LNCaP clone FGC (cell line): ENCODE measurements at places on chromosomes 7 and 10.

DNA sequence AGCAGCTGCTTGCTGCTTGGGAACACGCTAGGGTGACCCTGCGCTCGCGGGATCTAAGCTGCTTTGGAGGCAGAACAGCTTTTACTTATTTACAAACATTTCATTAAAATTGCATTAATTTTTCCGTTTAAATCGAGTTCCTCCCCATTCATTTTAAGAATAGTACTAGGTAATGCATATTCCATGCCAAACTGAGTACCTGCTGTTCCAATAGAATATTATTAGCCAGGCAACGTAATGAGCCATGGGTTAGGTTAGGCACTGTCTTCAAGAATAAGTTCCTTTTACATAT, 860 bp downstream of the EXOC6 start:
- no peak for DNase-seq

GRCh38 chr10:43978936-43979335, 330.3 kb upstream of the ZNF32 start:
- DNase-seq: no peak

DNA sequence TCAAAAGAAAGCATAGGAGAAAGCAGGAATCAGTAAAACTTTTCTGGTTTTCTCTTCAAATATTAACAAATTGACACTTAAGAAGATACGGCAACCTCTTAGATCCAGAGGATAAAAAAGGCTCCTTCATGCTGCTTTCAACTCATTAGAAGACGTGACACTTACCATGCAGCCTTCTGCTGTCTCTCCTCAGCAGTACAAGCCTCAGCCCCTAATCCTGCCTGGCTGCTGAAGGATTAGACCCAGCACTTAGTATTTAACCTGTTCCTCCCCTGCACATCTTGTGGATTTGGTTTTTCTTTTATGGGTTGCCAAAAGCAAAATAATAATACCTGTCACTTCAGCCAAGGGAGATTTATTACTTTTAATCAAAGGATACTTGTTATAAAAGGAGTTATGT, 108.4 kb downstream of the LYZL1 start:
- DNase-seq: no peak

DNA sequence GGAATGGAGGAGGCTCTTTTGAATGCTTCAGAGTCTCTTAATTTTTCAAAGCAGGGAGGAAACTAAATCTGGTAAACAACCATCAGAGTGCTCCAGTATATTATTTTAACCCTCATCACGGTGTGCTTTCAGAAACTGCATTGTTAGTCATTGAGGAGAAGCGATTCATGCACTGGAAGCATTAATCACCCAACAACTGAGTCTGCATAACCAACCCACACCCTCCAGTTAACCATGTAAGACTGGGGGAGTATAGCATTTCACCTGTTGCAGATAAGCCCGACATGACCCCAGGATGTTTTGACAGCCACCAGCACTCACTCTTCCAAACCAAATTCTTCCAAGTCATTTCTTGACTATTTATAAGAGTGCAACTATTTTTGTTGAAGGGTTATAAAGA, 257.6 kb downstream of the GATA3 start:
- DNase-seq: no peak

- DNase-seq: peak; percentile 73
These were observed 3.4 kb downstream of the CLDN3 start for GRCh38 chr7:73766556-73767229.

DNA sequence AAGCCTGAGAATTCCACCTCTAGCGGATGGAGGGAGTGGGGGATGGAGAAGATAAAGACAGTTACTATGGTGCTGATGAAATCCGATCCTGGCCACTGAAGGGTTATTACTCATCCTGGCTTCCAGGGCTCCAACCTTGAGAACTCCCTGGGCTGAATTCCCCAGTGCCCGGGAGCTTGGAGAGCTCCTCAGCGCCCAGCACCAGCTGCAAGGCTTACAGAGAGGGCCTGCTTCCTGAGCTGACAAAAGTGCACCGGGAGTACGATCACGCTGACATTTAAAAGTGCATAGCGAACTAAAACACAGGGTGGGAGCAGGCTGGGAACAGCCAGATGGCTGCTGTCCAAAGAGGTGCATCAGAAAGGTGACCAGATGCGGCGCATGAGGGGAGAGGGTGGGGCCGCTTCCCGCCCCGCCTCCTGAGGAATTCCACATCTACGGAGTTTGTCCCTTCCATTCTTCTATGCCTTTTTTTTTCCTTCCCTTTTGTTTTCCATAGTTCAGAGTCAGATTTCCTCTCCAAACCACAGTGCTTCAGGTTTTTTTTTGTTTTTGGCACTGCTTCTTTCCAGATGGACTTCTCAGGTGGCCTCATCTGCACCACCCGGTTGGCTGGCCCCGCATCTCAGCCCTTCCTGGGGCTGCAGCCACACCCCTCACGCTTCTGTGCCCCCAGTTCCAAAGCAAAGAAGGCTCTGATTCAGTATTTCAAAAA, 62.4 kb upstream of the MKRN1 start:
- DNase-seq: no peak

GRCh38 chr10:15374156-15374555, 3.1 kb upstream of the FAM171A1 start:
- no peak for DNase-seq

DNA sequence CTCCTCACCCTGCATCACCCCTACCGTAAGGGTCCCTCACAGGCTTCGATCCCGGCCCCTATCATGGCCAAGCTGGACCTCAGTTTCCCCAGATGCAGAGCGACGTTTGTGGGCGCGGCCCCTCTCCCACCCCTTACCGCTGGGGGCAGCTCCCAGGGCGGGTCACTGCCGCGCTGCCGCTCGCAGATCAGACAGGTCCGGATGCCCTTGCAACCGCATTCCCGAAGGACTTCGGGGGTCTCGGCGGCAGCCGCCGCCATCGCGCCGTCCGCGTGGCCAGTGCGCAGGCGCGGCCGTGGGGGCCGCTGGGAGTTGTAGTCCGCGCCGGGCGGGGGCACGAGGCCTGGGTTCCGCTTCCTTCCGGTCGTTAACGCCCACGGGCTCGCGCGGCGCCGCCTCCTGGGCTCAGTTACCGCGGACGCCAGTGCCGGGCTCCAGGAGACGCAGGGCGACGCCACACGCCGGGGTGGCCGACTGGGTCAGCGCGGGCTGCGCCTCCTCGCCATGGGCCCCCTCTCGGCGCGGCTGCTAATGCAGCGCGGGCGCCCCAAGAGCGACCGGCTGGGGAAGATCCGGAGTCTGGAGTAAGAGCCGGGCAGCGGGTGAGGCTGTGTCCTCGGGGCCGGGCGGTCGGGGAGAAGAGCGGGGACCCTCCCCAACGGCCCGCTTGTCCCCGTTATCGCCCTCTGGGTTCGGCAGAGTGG, at the start of the genes ALKBH4 and LRWD1:
Gene ALKBH4, minus strand, starts transcription at position 287 of the 704 bp plus-strand sequence. Its CDS starts 27 bp downstream, at position 260.
Gene LRWD1, plus strand, starts transcription at position 408 of the 704 bp plus-strand sequence. Its CDS starts 97 bp downstream, at position 505.
- peak; percentile 59 for DNase-seq

GRCh38 chr10:7786430-7786829, 1.4 kb downstream of the KIN start:
- no peak for DNase-seq

DNA sequence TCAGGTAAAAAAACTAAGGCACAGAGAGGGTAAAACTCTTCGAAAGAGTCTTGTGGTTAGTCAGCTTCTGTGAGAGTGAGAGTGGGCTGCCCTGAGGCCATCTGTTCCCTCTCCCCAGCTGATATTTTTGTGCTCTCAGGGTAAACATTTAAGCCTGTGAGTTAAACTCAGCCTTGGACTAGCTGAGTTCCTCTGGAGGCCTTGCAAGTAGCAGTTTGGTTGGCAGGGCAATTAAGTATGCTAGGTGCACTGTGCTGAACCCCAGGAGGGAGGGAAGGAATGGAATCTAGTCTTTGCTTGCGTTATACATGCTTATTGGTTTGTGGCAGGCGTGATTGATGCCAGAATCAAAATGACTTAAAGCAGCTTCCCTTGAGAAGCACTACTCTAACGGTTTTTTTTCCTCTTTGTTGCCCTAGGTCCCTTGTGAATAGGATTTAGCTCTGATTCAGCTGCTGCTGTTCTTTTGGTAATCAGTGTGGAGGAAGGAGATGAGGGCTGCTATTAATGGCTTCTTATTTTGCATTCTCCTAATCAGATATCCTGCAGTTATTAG, 140.2 kb downstream of the AUTS2 start:
- no peak for DNase-seq

- no peak for DNase-seq
These were observed 23.3 kb downstream of the KMT2E start for GRCh38 chr7:105037319-105037718.
